ENCODE measurements at places on chromosomes 6 and 20.

DNA sequence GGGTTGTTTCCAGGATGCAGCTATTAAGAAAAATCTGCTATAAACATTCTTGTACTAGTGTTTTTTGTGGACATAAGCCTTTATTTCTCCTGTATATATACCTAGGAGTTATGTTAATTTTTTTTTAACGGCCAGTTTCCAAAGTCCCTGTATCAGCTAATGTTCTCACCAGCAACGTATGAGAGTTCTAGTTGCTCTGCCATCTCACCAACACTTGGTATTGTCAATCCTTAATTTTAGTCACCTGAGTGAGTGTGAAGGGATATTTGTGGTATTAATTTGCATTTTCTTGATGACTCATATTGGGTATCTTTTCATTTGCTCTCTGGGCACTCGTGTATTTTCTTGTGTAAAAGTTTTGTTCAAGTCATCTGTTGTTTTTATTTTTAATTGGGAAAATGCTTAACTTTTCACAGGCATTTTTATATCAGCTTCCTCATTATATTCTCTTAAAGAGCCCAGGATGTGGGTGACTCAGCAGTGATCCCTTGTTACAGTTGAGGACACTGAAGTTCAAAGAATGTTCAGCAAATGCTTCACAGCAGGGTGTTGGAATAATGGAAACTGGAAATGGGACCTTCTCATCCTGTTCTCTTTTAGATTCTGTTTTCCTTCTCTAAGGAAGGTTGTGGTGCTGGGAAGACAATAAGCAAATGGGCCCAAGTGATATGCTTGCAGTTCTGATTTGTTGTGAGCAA, 211.7 kb upstream of the PRND start:
- DNase-seq = no peak

DNA sequence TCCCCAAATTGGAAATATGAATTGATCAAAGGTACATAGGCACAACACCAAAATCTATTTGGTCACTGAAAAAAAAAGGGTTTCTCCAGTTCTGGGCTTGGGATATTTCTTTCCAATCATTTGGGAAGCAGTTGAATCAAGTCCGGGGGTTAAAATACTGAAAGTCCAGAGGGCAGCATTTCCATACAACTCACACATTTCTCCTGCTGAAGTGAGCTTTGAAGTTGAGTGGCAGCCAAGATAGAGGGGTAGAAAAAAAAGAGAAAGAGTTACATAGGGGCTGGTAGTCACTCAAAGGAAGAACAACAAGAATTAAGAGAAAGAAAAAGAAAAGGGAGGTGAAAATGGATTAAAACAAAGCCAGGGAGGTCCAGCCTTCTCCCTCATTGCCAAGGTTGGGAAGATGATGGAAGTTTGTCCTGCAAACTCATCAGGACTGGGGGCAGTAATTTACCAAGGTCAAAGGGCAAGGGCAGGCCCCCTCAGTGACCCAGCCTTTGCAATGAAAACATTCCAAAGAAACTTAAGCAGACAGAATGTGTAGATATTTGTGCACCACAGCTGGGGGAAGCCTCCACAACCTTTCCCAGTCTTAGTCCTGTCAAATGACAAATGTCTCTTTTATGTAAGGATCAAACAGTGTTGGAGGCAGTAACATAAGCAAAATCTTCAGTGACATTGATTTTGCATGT, 525.3 kb upstream of the JARID2 start:
- no peak for DNase-seq

- DNase-seq = no peak
These were observed 693.6 kb downstream of the QKI start for GRCh38 chr6:164108092-164108491.

- DNase-seq = peak; percentile 82
These were observed 2.5 kb downstream of the TNFRSF6B start for GRCh38 chr20:63698739-63699465.

- no peak for DNase-seq
These were observed 611 bp upstream of the TM9SF4 start for GRCh38 chr20:32108814-32109391.

- peak; percentile 22 for DNase-seq
These were observed 123.1 kb downstream of the RPS12 start for GRCh38 chr6:132937466-132937906.

DNA sequence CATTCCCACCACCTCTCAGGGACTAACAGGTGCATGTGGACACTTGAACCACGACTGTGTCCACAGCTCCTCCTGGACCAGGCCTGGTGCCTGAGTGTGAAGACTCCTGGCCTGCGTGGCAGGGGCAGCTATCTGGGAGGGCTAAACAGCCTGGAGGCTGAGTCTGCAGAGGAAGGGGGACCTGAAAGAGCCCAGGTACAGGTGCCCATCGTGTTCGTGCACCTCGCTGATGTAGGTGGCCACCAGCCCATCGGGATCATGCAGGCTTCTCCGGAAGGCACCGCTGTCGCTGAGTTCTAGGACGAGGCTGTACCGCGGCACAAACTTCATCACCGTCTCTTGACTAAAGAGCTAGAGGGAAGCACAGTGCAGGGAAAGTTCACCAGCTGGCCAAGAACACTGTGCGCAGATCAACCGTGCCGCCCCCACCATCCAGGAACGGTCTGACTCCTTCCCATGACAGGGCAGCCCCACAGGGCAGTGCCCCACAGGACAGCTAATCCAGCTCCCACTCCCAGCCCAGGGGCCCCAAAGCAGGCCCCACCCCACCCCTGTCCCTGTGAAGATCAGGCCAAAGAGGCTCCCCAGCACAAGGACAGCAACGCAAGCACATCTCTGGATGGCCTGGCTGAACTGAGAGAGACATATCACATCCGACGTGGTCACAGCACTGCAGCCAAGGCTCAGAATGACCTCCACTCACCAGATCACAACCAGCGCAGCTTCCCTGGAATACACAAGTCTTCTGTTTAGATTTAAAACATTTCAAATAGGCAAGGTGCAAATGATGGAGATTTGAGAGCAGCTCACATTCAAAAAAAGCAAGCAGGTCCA, 14.8 kb downstream of the CST7 start:
- DNase-seq = no peak

GRCh38 chr6:168218785-168219566, 100.6 kb downstream of the DACT2 start:
- DNase-seq = no peak

DNA sequence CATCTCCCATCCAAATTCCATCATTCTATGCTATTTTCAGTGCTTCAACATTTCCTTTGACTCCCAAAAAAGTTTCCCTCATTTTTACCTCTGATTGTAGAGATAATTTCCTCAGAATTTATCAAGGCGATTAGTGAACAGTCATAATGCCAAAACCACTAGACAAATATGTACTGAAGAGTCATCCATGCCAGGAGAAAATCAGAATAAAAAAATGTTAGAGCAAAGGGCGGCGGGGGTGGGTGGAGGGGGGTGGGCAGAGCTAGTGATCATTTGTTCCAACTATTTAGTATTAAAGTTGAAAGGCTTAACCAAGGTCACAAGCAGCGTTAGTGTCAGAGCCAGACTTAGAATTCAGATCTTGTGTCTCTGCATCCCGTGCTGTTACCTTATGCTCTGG, 5.3 kb upstream of the ADGRF5 start:
- DNase-seq = no peak

- no peak for DNase-seq
These were observed 57.5 kb downstream of the RREB1 start for GRCh38 chr6:7165002-7165889.

- DNase-seq = no peak
These were observed 47.6 kb downstream of the BACH2 start for GRCh38 chr6:90249034-90249433.

DNA sequence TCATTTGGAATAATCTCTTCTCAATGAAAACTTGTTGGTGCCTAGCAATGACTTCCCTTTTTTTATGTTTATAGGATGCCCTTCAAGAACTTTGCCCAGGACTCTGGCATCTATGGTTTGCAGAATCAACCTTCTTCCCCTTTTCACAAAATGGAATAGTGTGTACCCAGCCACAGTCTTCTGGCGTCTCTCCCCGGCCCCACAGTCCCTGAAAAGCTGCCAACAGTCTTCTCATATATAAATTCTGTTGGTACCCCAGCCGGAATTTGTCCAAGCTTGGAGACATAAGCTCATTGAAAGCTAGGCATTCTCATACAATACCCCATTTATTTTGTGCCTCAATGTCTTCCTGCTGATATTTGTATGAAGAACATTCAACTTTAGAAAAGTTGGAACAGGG, 26.4 kb upstream of the MCM3 start:
- no peak for DNase-seq

GRCh38 chr6:71481011-71481410, 192.4 kb downstream of the OGFRL1 start:
- no peak for DNase-seq

GRCh38 chr20:40600441-40601219, 88.4 kb downstream of the MAFB start:
- no peak for DNase-seq

DNA sequence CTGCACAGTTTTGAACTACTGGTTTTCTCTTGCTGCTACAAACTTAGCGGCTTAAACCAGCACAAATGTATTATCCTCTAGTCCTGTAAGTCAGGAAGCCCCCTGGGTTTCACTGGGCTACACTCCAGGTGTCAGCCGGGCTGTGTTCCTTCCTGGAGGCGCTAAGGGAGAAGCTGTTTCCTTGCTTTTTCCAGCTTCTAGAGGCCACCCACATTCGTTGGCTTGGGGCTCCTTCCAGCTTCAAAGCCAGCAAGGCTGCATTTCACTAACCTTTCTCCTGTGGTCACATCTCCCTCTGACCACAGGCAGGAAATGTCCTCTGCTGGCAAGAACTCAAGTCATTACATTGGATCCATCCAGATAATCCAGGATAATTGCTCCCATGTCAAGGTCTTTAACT, 350.6 kb upstream of the PLCB4 start:
- DNase-seq = no peak

- no peak for DNase-seq
These were observed 36.9 kb downstream of the RIN2 start for GRCh38 chr20:19794941-19795340.

GRCh38 chr6:1720620-1721322, 111.1 kb downstream of the FOXC1 start:
- no peak for DNase-seq

GRCh38 chr6:20702366-20702765, 168.1 kb downstream of the CDKAL1 start:
- DNase-seq = no peak

DNA sequence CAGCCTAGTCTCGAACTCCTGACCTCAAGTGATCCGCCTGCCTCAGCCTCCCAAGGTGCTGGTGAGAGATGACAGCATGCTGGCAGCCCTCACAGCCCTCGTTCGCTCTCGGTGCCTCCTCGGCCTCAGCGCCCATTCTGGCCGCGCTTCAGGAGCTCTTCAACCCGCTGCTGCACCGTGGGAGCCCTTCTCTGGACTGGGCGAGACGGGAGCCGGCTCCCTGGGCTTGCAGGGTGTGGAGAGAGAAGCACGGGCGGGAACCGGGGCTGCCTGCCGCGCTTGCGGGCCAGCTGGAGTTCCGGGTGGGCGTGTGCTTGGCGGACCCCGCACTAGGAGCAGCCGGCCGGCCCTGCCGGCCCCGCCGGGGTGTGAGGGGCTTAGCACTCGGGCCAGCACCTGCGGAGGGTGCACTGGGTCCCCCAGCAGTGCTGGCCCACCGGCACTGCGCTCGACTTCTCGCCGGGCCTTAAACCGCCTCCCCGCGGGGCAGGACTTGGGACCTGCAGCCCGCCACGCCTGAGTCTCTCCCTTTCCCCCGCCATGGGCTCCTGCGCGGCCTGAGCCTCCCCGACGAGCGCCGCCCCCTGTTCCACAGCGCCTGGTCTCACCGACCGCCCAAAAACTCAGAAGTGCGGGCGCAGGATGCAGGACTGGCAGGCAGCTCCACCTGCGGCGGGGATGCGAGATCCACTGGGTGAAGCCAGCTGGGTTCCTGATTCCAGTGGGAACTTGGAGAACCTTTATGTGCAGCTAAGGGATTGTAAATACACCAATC, 31.5 kb upstream of the RANBP9 start:
- DNase-seq = no peak

- no peak for DNase-seq
These were observed 49.0 kb downstream of the SSR1 start for GRCh38 chr6:7264041-7264440.

GRCh38 chr20:53202777-53203176, 230.6 kb downstream of the TSHZ2 start:
- no peak for DNase-seq

- no peak for DNase-seq
These were observed 179.7 kb downstream of the DLL1 start for GRCh38 chr6:170111141-170111664.

GRCh38 chr20:57682184-57683101, 27.4 kb downstream of the PMEPA1 start:
- DNase-seq = no peak
